ENCODE measurements at places on chromosomes 1 and 21.

DNA sequence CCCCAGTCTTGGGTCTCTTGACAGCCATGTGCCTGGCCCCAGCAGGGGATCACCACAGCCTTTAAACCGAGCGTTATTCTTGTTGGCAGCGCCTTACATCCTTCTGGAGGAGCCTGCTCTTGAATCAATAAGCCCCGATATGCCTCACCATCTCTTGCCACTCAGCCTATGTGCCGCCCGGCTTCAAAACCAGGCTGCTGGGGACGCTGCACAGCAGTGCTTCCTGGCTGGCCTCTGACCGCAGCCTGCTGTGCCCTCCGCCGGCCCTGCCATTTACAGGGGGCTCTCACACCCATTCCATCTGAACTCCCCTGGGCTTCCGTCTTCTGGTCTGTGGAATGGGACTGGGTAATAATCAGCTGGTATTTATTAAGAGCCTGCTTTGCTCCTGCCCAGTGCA lies 3.0 kb upstream of the PEX10 start:
- peaks cover 38% of the 10 kb centered on the region for H3K4me1 ChIP-seq
- H3K36me3 ChIP-seq = no peaks in the 10 kb centered on the region
- no peak for DNase-seq
- no peaks in the 10 kb centered on the region for H3K27me3 ChIP-seq
- H3K27ac ChIP-seq = peak overlapping the region; percentile 81
- H3K4me3 ChIP-seq = peak overlapping the region; percentile 79

DNA sequence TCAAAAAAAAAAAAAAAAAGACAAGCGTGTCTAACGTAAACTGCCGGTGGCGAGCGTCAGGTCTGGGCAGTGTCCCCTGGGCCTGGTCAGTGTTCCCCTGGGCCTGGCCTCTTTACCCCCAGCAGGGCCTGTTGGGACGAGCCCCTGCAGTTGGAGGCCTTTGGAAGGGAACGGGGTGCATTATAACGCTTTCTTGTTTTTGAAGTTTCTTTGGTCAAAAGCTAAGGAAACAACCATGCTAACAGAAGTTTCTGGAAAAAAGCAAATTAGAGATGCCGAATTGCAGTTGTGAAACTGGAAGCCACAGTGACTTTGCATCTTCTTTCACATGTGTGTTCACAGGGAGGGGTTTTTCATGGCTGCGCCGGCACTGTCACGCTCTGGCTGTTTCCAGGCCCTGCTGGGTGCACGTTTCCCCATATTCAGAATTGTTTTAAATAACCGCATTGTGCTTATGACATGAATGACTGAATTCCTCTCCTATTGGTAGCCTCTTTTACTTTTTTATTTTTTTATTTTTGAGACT lies 16.0 kb downstream of the RRP1 start:
- peaks cover 23% of the 10 kb centered on the region for H3K36me3 ChIP-seq
- no peaks in the 10 kb centered on the region for H3K4me1 ChIP-seq
- no peak overlapping the region for H3K27ac ChIP-seq
- H3K27me3 ChIP-seq = no peaks in the 10 kb centered on the region
- H3K4me3 ChIP-seq = no peak overlapping the region

DNA sequence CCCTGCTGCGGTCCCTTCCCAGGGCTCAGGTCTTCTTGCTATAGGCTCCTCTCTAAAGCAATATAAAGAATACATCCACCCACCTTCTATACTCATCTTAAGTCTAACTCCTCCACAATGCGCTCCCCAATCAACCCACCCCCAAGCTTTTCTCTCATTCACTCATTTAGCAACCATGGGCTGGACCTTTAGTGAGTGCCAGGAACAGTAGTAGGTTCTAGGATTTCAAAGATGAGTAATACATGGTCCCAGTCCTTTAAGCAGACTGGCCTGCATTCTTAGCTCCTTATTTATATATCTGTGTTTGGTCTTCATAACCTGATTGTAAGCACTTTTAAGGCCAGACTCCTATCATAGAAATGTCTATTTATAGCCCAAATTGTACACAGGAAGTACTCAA lies 5.9 kb downstream of the CAMK1G start:
- H3K27ac ChIP-seq = no peak overlapping the region
- H3K4me1 ChIP-seq = no peaks in the 10 kb centered on the region
- H3K27me3 ChIP-seq = peaks cover 35% of the 10 kb centered on the region
- no peaks in the 10 kb centered on the region for H3K36me3 ChIP-seq
- no peak overlapping the region for H3K4me3 ChIP-seq

GRCh38 chr1:19317126-19317910 lies 5.2 kb downstream of the SLC66A1 start:
- peaks cover 6% of the 10 kb centered on the region for H3K36me3 ChIP-seq
- no peak overlapping the region for H3K27ac ChIP-seq
- H3K27me3 ChIP-seq = no peaks in the 10 kb centered on the region
- H3K4me1 ChIP-seq = peaks cover 22% of the 10 kb centered on the region

GRCh38 chr21:24272521-24272938 lies 1334.8 kb downstream of the MRPL39 start:
- no peak for DNase-seq
- H3K36me3 ChIP-seq = no peaks in the 10 kb centered on the region
- H3K27me3 ChIP-seq = no peaks in the 10 kb centered on the region
- H3K4me1 ChIP-seq = no peaks in the 10 kb centered on the region
- H3K4me3 ChIP-seq = no peak overlapping the region

GRCh38 chr21:42461881-42462877 lies 33.8 kb downstream of the RSPH1 start:
- H3K4me3 ChIP-seq = no peak overlapping the region
- DNase-seq = no peak
- H3K36me3 ChIP-seq = peaks cover 4% of the 10 kb centered on the region
- H3K27ac ChIP-seq = no peak overlapping the region
- H3K4me1 ChIP-seq = peaks cover 72% of the 10 kb centered on the region
- no peaks in the 10 kb centered on the region for H3K27me3 ChIP-seq

DNA sequence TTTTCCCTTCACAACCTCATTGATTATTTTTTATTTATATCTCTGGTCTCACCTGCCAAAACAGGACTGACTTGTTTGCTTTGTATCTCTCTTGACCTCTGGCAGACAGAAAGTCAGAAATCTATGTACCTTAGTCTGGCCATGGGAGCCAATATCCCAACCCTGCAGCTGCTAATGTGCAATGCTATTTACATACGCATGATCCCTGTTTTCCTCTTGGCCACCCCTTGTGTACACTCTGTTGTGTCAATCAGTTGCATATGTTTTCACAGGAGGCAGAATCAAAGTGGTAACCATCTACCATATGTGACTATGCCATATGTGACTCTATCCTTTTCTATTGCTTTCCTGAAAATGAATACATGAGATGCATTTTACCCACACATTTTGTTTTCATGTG lies 688.8 kb downstream of the PLA2G4A start:
- no peaks in the 10 kb centered on the region for H3K36me3 ChIP-seq
- no peak overlapping the region for H3K4me3 ChIP-seq
- DNase-seq = no peak
- H3K27me3 ChIP-seq = no peaks in the 10 kb centered on the region

DNA sequence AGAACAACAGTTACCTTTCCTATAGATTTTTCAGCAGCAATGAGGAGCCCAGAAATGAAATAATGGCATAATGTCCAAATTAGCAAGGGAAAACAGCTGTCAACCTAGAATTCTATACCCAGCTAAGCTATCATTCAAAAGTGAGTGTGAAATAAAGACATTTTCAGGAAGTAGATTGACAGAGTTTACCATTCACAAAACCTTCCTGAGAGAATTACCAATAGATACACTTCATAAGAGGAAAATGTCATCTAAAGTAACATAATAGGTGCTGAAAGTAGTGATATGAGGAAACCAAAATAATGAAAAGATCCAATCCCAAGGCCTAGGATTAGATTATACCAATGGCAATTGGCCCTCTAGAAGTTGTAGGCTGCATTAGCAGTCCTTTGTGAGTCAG lies 34.6 kb downstream of the OBSCN start:
- peaks cover 70% of the 10 kb centered on the region for H3K36me3 ChIP-seq
- no peaks in the 10 kb centered on the region for H3K27me3 ChIP-seq
- no peak overlapping the region for H3K27ac ChIP-seq
- no peak for DNase-seq

DNA sequence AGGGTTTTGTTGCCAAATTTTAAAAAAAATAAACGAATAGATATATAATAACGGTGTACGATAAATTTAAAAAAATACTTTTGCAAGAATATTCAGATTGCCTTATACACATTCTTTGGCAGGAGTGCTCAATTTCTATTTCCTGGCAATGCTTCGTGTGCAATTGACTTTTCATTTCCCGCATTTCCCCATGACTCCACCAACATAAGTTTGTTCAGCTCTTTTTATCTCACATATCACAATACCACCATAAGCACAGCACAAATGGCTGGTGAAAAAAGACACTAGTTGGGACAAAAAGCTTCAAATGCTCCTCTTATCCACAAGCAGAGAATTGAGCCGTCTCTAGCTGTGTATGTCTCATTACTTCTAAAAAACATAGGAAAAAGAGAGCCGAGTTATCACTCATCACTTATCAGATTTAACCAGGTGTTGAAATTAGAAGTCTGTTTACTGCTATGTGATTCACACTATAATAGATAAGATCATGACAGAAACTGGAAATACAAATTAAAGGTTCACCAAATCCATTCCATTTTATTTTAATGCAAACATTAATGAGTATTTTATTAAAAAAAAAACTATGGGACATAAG lies 28.9 kb upstream of the RGS1 start:
- no peaks in the 10 kb centered on the region for H3K27me3 ChIP-seq
- H3K36me3 ChIP-seq = peaks cover 4% of the 10 kb centered on the region
- peak overlapping the region; percentile 33 for H3K4me3 ChIP-seq
- no peak for DNase-seq

DNA sequence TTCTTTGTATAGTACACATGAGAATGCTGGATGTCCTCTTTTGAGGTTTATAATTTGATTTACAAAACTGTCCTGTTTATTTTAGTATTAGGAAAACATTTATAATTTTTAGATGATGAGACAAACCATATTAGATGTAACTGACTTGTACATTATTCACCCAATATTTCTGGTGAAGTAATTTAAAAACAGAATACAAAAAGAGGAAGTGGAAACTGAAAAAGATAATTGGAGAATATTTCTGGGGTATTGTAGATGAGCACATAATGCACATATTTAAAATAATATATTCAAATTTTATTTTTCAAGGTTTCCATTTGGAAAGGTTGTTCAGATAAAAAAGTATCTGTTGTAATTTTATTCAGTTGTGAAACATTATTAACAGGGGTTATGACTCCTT lies 40.7 kb downstream of the XPR1 start:
- no peak for DNase-seq
- H3K4me3 ChIP-seq = no peak overlapping the region
- H3K36me3 ChIP-seq = peaks cover 13% of the 10 kb centered on the region

DNA sequence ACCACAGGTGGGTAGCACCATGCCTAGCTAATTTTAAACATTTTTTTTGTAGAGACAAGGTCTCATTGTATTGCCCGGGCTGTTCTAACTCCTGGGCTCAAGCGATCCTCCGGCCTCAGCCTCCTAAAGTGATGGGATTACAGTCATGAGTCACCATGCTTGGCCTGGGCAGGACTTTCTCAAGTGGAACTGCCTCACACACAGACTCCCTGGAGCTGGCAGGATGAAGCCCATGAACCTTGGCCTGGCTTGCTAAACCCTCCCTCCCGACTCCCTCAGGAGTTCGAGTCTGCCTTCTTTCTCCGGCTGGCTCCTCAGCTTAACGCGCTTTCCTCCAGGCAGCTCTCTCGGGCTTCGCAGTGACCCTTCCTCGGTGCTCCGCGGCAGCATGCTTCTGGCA lies 7.7 kb upstream of the ECE1 start:
- peak overlapping the region; percentile 72 for H3K27ac ChIP-seq
- H3K4me1 ChIP-seq = peaks cover 76% of the 10 kb centered on the region
- peaks cover 14% of the 10 kb centered on the region for H3K36me3 ChIP-seq
- H3K27me3 ChIP-seq = no peaks in the 10 kb centered on the region

DNA sequence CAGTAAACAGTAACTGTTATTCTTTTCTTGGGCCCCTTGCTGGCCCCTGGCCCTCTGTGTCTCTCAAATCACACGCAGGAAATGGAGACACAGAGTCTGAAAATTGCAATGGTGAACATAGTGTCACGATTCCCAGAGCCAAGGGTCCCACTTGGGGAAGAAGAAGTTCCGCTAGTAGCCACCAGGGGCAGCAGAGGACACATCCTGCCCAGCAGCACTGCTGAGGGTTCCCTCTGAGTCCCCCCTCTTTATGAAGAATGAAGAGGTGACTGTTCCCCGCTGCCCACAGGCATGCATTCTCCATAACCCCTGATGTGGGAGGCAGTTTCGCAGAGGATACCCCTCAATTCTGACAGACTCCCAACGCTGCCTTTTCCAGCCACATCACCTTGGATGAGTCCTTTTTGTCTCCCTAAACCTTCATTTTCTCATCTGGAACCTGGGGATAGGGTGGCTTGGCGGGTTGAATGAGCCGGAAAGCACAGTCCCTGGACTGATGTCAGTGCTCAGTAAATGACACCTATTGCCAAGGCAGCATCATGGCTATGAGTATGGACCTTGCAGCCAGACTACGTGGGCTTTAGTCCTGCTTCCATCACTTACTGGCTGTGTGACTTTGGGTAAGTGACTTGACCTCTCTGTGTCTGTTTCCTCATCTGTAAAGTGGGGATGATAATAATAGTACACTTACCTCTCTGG lies 238.0 kb upstream of the TMEM51 start:
- no peak overlapping the region for H3K27ac ChIP-seq
- no peaks in the 10 kb centered on the region for H3K36me3 ChIP-seq

GRCh38 chr1:174040387-174040786 lies 18.2 kb upstream of the RC3H1 start:
- no peaks in the 10 kb centered on the region for H3K36me3 ChIP-seq
- no peak overlapping the region for H3K27ac ChIP-seq
- DNase-seq = no peak
- H3K4me1 ChIP-seq = no peaks in the 10 kb centered on the region
- peaks cover 4% of the 10 kb centered on the region for H3K27me3 ChIP-seq
- no peak overlapping the region for H3K4me3 ChIP-seq

DNA sequence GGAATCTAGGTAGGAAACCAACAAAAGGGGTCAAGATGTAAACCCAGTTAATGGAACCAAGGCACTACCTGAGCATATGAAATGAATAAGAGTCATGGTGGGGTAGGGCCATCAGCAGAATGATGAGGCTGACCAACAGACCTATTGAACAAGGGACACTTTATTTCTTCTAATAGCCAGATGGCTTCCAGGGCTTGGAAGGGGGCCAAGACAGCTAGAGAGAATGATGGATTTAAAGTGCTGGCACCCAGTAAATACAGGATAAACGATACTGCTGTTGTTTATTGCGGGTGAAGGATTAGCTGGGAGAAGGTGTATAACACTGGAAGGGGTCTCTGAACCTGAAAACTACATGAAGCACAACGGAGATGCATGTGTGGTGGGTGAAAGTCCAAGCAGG lies 15.6 kb downstream of the DDAH1 start:
- H3K4me3 ChIP-seq = no peak overlapping the region
- no peak for DNase-seq
- no peaks in the 10 kb centered on the region for H3K4me1 ChIP-seq
- no peak overlapping the region for H3K27ac ChIP-seq
- H3K36me3 ChIP-seq = no peaks in the 10 kb centered on the region

Measured in activated T-helper 1 cell treated with anti-CD3 and anti-CD28 coated beads, Interleukin-12 subunit alpha, Interleukin-12 subunit beta, Interleukin-2, Interleukin-4 antibody, amounts not matched to agents 30 ng/mL and 10 ng/mL and 1 ng/mL, durations not matched to agents 14 hours and 24 hours and 36 hours (primary cell).